Amniotic stem cell (primary cell): ENCODE measurements at places on chromosomes 11 and 22.

GRCh38 chr11:63099555-63099954, 44.5 kb downstream of the SLC22A24 start:
- DNase-seq: no peak

GRCh38 chr11:63770763-63771162, 2.2 kb upstream of the ZFTA start:
- no peak for DNase-seq

- DNase-seq: no peak
Measured at GRCh38 chr11:72673284-72673942, 809 bp downstream of the PDE2A start.

- no peak for DNase-seq
Measured at GRCh38 chr11:71407356-71407755, 40.8 kb downstream of the DHCR7 start.

DNA sequence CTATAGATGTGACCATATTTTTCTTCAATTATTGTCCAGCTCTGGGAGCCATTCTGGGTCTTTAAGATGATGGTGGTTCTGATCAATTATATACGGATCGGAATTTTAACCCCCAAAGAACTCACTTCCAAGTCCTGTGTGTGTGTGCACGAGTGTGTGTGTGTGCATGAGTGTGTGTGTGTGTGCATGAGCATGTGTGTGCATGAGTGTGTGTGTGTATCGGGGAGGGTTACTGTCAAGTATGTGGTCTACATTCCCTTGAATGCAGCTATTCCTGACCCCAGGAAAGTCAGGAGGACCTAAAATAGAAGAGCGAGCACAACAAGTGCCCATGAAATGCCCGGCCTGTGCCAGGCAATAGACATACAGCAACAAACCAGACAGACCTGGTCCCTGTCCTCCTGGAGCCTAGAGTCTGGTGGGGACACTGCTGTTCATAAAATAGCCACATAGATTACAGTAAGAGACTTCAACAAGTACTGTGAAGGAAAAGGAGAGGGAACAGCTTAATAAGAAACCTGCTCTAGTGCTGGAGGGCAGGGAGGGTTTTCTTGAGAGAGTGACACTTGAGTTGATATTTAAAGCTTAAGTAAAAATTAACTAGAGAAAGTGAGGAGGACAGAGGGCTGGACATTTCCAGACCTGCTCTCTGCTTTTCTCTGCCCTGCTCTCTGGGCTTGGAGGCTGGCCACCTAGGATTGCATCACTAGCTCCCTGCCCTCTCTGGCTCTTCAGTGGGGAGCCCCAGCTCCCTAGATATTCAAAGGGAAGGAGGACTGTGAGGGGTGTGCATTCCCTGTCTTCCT, 66.1 kb upstream of the SPON1 start:
- no peak for DNase-seq

- no peak for DNase-seq
Measured at GRCh38 chr11:70497536-70498075, 99.3 kb downstream of the CTTN start.

DNA sequence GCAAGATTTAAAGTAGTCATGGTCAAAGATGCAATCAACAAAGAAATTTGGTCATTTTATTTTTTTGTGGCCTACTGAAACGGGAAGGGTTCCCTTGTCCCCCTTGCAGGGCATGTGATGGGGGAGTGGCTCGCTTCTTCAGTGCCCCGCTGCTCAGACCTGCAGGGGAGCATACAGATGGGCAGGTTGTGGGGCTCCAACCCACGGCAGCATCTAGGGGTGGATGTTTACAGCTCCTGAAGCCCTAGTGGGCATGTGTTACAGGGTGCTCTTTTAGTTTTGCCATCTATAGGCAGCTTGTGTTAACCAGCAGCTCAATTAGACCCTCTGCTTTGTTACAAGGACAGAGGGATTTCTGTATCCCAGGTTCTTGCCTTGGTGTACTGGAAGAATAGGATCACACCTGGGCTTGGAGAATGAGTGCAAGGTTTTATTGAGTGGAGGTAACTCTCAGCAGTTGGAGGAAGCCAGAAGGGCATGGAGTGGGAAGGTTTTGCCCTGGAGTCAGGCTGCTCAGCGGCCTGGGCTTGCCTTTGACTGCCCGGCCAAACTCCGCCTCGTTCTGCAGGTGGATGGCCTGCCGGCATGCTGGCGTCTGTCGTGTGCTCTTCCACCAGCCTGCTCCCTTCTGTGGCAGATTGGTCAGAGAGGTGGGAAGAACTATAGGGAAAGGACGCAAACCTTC, 9.4 kb downstream of the GSTP1 start:
- no peak for DNase-seq

GRCh38 chr11:119198925-119199324, 7.2 kb upstream of the CBL start:
- DNase-seq: no peak

- no peak for DNase-seq
Measured at GRCh38 chr22:22953791-22954190, 66.2 kb downstream of the IGLL5 start.

DNA sequence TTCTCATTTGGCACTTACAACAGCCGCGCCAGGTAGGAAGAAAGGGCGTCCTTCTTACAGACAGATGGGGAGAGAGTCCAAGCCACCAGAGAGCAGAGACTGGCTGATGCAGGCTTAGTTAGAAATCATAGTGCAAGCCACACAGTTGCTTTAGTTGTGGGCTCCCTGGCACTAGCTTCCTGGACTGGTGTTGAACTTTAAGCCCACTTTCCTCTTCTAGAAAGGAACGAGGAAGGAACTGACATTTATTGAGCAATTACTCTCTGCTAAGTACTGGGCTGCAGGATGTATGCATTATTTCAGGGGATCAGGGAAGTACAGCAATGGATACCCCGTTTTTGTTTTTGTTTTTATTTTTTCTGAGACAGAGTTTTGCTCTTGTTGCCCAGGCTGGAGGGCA, 3.0 kb downstream of the BACE1 start:
- DNase-seq: no peak

DNA sequence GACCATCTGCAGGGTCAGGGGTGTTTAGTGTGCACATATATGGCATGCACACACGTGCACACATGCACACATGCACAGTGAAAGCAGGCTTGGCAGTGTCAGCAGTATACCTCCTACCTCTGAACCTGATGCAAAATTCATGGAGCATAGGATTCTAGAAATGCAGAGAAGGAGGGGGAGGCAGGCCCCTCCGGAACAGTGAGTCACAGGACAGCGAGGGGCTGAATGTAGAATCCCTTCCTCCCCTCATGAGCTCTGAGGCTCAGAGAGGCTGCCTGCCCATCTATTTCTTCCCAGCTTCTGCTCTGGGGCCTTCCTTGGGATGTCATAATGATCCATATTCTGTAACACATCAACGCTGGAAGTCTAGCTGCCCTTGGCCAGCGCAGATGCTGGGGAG, 66.7 kb upstream of the NECTIN1 start:
- DNase-seq: no peak

GRCh38 chr11:14312736-14313438, 46.1 kb downstream of the RRAS2 start:
- DNase-seq: no peak
